Activated naive CD8-positive, alpha-beta T cell treated with anti-CD3 and anti-CD28 coated beads for 36 hours (primary cell): ENCODE measurements at places on chromosomes 3 and 15. TPM values are rescaled to one million over a fixed set of nuclear protein-coding genes. Genes with fewer than 3 reads are reported as not detected.

Gene TMA7
- total RNA-seq = 398 TPM

DNA sequence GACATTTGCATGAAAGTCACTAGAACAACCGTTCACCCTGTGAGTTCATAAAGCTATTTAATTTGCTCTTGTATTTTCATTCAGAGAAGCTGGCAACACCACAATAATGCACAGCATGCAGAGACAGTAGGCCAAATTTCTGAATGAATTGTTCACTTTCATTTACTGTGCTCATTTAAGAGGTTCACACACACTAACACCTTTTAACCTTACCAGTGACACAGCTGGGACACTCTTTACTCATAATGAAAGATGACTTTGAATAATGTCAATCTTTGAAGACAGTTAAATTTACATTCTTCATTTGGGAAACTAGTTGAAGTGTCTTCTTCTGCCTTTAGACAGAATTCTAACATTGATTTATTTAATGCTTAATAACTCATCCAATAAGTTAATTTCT is 95.7 kb downstream of the ROBO1 start:
- H3K27ac ChIP-seq = no peak overlapping the region
- H3K36me3 ChIP-seq = no peaks in the 10 kb centered on the region
- H3K27me3 ChIP-seq = no peaks in the 10 kb centered on the region
- H3K4me3 ChIP-seq = no peak overlapping the region
- no peaks in the 10 kb centered on the region for H3K4me1 ChIP-seq

GRCh38 chr3:44424758-44425157 is 52.7 kb downstream of the ZNF445 start:
- no peaks in the 10 kb centered on the region for H3K4me1 ChIP-seq
- H3K36me3 ChIP-seq = no peaks in the 10 kb centered on the region
- no peak for DNase-seq
- H3K4me3 ChIP-seq = no peak overlapping the region

Gene SCAMP5
- 0.44 TPM for total RNA-seq

- no peak for DNase-seq
- H3K36me3 ChIP-seq = peaks cover 2% of the 10 kb centered on the region
- H3K27ac ChIP-seq = no peak overlapping the region
- H3K4me3 ChIP-seq = no peak overlapping the region
Measured at GRCh38 chr3:134628884-134629283, 21.9 kb downstream of the KY start.

- H3K27ac ChIP-seq = no peak overlapping the region
- H3K4me1 ChIP-seq = peaks cover 5% of the 10 kb centered on the region
- no peak for DNase-seq
- no peaks in the 10 kb centered on the region for H3K27me3 ChIP-seq
- no peak overlapping the region for H3K4me3 ChIP-seq
Measured at GRCh38 chr3:46748170-46748569, 30.5 kb upstream of the PRSS50 start.

Gene TSC22D2
- 16.8 TPM for total RNA-seq

DNA sequence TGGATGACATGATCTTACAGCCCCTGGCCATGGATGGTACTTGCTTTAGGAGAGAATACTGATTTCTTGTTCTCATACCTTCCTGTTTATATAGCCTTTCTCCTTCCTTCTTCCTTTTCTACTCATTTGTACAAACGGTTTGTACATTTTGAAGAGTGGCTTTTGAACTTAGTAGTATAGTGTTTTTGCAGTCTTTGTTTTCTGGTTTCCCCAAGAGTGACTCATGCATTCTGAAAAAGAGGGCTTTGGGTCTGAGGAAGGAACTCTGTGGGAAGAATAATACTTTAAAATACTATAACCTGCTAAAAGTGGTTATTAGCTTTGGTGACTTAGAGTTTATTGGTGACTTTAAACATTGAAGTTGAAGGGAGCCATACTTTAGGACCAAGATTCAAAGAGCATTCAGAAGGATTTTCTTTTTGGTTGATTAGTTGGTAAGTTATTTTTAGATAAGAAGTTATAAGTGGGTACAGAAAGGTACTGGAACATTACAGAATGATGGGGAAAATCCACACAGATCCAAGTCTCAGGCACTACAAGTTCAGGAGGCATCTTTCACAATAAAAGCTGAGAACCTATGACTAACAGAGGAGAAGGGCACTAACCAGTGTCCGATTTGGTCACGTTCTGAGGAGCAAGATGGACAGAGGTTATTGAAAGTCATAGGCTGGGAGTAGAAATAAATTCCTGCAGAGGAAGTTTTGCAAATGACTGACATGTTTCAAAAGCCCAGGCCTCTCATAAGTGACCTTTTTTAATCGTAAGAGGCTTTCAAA is 369.6 kb upstream of the AZI2 start:
- DNase-seq = no peak
- H3K27ac ChIP-seq = no peak overlapping the region
- H3K36me3 ChIP-seq = no peaks in the 10 kb centered on the region

GRCh38 chr3:128335621-128336296 is 130.9 kb downstream of the DNAJB8 start:
- H3K27me3 ChIP-seq = no peaks in the 10 kb centered on the region
- no peaks in the 10 kb centered on the region for H3K4me1 ChIP-seq
- no peak overlapping the region for H3K4me3 ChIP-seq
- H3K27ac ChIP-seq = no peak overlapping the region
- no peak for DNase-seq
